ENCODE measurements at places on chromosomes 11 and 22.

DNA sequence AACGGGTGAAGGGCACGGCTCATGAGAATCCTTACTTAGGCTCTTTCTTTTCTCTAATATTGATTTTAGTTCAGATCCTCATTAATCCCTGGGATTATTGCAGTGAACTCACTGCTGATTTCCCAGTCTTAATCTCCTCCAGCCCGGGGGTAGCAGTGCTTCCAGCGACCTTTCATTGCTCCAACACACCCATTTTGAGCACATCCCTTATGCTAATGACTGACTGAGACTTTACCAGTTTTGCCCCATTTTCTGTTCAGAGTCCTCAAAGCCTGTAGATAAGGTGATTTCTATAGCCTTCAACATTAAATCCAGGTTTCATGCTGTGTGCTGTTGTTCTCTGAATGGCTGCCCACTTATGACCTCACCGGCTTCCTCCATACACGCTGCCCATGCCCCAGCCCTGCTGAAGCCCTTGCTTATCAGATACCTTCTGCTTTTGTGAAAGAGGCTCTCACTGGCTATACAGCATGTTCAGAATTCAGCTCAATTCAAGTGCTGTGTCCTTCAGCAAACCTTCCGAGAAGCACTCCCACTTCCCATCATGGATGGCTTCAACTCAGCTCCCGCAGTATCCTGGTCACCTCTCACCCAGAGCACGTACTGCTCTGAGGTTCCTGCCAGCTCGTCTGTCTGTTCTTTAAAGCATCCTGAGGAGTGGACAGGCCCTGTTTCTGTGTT lies 49.0 kb downstream of the PPFIA1 start:
- DNase-seq: no peak

DNA sequence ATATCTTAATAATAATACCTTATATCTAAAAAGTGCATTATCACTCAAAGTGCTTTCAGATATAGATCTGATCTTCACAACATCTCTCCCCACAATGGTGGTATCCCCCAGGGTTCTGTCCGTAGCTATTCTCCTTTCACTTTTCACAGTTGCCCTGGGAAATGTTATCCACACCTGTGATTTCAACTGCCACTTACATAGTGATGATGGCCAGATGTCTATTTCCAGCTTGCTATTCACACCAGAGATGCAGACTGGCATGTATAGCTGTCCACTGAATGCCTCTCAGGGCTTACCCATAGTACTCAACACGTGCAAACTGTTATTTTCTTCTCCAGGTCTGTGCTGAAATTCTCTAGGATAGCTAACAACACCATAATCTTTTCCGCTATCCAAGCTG lies 724.7 kb downstream of the DLG2 start:
- no peak for DNase-seq

DNA sequence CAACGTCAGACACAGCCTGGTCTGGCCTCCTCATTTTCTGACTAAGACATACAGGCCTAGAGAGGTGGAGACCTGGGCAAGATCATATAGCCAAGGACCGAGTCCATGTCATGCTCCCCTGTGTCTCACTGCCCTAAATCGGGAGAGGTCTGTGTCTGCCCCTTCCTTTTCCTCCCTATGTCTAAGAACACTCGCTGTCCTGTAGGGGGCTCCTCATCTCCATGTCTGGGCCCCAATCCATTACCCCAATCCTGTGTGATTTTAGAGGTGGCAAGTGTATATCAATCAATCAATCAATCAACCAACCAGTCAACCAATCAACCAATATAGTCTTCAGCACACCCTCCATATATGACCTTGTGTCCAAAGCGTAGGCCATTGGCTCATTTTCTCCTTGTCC lies 125.7 kb downstream of the KIRREL3 start:
- DNase-seq: no peak

GRCh38 chr11:117831661-117832415 lies 7.3 kb upstream of the FXYD2 start:
- no peak for DNase-seq

All from stromal cell of bone marrow (primary cell).